Esophagus squamous epithelium (tissue), 5 donors: ENCODE measurements at places on chromosomes 2 and 18.

DNA sequence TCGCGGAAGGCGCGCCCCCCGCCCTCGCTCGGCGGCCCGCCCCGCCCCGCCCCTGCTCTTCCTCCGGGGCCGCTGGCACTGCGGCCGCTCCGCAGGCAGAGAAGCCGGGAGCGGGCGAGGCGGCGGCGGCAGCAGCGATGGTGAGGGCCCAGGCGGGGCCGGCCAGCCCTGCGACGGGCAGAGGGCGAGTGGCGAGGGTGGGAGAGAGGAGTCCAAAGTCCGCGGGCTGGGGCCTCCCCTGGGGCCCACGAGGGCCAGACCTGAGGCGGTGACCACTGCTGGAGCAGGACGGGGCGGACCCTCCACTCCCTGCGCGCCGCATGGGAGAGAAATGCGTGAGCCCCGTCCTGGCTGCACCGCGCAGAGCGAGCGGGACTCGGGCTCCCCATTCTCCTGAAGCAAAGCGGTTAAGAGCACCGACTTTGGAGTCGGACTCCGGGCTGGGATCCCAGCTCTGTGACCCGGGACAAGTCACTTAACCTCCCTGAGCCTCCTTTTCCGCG lies at the start of gene VAMP5:
Gene VAMP5 (plus strand): TSS at position 78 of the 503 bp plus-strand sequence. CDS start 60 bp downstream, at position 138.
- no peak for DNase-seq

DNA sequence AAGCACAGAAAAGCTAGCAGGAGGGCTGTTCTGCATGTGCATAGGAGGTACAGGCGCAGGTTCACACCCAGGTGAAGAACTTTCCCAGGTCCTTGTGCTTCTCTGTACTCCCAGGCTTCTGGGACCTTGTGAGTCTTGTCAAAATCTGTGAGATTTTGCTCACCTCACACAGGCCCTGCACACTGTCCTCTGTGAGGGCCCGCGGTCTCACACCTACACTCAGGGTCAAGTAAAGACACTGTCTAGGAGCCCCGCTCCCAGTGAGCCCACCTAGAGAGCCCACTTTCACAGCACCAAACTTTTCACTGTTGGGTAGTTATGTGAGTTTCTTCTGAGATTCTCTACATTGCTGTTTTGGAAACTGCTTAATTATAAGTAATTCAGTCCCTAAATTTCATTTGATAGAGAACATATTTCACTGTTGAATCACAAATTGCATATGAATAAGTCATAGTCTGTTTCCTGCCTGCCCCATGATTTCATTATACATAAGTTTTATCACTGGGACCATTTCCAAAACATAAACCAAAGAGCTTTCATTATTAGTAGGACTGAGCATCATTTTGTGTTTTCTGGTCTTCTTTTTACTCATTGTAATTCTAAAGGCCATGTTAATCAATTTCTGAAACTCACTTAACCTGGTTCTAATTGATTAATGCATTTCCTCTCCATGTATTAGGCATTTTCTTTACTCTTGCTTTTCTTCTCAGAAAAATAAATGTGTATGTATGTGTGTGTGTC lies 234.2 kb upstream of the SPOPL start:
- no peak for DNase-seq

DNA sequence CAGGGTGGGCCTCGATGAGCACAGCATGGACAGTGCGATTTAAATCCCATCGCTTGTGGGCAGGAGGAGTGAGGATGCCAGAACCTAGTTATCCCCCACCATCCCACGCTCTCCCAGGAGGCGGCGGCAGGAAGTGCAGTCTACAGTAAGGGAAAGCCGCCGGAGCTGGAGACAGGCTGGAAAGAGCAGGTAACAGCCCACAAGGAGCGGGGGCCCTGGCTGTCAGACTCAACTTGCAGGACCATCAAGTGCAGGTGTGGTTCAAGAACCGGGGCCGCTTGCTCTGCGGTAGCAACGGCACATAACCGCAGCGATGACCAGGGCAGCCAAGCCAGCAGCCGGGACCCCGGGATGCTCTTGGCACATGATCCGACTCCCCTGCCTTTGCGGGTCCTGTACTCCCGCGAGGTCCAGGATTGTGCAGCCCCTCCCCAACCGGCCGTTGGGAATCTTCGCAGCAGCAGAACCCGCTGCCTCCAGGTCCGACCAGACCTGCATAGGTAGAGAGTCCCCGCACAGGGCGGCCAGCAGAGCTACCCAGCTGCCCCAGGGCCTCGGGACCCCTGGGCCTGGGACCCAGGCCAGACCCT lies 82.1 kb downstream of the BIN1 start:
- no peak for DNase-seq

GRCh38 chr2:13686262-13686661 lies 946.3 kb upstream of the LRATD1 start:
- DNase-seq = no peak

DNA sequence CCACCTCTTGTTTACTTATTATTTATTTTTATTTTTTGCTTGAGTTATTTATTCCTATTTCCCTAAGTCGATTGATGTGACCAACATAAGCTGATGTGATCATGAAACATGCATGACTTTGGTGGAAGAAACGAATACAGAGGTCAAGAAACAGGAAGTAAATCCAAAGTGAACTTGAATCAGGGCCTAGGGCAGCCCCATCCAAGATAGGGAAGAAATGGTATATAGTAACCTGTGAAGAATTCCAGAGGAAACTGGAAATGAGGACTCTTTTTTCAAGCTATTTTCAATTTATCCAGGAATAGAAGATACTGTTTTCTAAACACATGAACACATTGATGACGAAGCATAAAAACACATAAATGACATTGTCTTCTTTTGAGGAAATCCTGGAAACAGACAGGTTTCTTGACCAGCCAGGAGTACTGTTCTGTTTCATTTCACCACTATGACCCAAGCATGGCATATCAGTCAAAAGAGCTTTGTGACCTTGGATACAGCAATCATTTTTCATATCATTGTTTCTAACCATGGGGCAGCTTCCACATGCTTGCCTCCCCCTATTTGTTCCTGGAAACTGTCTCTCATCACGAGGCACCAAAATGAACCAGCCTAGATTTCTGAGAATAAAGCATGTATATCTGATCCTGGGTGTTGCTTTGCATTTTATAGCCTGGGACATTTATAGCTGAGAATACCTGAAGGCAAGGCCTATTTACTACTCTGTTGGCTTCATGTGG lies 9.1 kb upstream of the LCLAT1 start:
- DNase-seq = no peak

DNA sequence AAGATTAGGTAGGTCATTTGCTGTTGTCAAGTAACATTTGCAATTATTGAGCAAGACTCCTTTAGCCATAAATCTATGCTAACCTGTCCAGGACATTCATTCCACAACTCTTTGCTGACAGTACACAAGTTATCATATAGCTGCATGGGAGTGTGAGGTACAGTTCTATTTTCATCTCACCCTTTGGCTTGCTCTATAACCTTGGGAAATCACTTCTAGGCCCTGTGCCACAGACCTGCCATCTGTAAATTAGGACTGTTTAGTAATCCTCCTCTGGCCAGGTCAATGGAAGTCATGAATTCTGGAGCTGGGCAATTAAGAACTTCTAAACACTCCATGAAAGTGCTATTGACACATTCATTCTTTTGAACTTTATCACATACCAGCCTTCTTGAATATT lies 34.6 kb upstream of the PAIP2B start:
- no peak for DNase-seq

DNA sequence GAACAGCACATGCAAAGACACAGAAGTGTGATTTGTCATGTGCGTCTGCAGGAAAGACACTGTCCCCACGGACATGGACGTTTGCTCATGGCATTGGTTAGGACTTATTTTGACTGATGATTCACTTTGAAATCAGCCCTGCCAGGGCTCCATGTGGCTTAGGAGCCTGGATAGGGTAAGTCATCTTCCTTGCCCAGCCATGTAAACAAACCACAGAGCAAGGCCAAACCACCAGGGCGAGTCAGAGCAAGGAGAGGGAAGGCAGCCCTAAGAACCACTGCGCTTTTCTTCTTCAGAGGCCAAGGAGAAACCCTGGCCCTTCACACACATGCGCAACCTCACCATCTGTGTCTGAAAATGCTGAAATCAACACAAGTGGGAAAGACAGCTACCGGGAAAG lies 88.8 kb downstream of the GFPT1 start:
- no peak for DNase-seq

- no peak for DNase-seq
These were observed 631.0 kb upstream of the NXPH2 start for GRCh38 chr2:139411236-139411635.

- DNase-seq = no peak
These were observed at the start of gene RAD51AP2 for GRCh38 chr2:17518212-17519154. TSS of gene RAD51AP2 (minus strand) at chr2:17518440. CDS start at chr2:17518415, 25 bp downstream.

- DNase-seq = no peak
These were observed 406.8 kb downstream of the THSD7B start for GRCh38 chr2:137172162-137172561.

GRCh38 chr2:162710287-162710890 lies 128.2 kb downstream of the KCNH7 start:
- no peak for DNase-seq

GRCh38 chr2:140498360-140498759 lies 1632.5 kb downstream of the LRP1B start:
- DNase-seq = no peak

DNA sequence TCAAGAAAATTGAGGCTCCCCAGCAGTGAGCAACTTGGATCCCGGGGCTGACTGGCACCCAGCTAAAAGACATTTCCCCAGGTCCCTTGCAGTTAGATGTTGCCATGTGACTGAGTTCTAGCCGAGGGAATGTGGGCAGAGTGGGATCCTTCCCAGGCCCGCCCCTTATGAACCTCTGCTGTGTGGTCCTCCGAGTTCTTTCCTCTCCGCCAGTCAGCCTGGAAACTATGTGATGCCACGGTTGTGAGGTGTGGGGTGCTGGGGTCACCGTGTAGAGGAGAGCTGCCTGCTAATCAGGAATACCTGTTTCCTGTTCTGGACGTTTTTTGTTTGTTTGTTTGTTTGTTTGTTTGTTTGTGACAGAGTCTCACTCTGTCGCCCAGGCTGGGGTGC lies 45.5 kb downstream of the TMEM37 start:
- no peak for DNase-seq

DNA sequence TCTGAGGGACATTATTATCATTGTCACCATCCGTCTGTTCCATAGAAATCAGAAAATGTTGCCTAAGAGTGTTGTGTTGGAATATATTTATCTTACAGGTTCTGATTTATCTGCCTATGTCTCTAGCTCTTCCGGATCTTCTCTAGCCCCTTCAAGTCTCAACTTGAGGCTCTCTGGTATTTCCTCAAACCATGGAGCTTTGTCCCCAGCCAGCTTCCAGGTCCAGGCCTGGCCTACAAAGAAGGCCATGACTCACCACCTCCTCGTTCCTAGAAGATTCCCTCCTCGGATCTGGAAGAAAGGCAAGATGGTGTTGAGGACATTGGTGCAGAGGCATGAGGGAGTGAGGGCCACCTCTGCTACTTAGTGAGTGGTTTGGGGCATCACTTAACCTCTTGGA lies 122.1 kb upstream of the TRIB2 start:
- no peak for DNase-seq

GRCh38 chr18:72542342-72542741 lies 1.8 kb downstream of the CBLN2 start:
- DNase-seq = no peak

- DNase-seq = no peak
These were observed 5.1 kb upstream of the MBD2 start for GRCh38 chr18:54229421-54230059.

DNA sequence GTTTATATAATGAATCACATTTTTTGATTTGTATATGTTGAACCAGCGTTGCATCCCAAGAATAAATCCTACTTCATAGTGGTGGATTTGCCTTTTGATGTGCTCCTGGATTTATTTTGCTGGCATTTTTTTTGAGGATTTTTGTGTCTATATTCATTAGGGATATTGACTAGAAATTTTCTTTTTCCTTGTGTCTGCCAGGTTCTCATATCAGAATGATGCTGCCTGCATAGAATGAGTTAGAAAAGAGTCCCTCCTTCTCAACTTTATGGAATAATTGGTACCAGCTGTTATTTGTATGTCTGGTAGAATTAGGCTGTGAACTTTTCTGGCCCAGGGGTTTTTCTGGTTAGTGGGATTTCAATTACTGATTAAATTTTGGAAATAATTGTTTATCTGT lies 457.4 kb upstream of the DSEL start:
- DNase-seq = no peak

- no peak for DNase-seq
These were observed 130.3 kb downstream of the MGAT5 start for GRCh38 chr2:134384131-134384530.

- DNase-seq = no peak
These were observed 121.0 kb upstream of the KYNU start for GRCh38 chr2:142756430-142756829.

DNA sequence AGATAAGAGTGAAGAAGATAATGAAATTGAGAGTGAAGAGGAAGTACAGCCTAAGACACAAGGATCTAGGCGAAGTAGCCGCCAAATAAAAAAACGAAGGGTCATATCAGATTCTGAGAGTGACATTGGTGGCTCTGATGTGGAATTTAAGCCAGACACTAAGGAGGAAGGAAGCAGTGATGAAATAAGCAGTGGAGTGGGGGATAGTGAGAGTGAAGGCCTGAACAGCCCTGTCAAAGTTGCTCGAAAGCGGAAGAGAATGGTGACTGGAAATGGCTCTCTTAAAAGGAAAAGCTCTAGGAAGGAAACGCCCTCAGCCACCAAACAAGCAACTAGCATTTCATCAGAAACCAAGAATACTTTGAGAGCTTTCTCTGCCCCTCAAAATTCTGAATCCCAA lies 15.7 kb downstream of the MSH6 start:
- DNase-seq = no peak

DNA sequence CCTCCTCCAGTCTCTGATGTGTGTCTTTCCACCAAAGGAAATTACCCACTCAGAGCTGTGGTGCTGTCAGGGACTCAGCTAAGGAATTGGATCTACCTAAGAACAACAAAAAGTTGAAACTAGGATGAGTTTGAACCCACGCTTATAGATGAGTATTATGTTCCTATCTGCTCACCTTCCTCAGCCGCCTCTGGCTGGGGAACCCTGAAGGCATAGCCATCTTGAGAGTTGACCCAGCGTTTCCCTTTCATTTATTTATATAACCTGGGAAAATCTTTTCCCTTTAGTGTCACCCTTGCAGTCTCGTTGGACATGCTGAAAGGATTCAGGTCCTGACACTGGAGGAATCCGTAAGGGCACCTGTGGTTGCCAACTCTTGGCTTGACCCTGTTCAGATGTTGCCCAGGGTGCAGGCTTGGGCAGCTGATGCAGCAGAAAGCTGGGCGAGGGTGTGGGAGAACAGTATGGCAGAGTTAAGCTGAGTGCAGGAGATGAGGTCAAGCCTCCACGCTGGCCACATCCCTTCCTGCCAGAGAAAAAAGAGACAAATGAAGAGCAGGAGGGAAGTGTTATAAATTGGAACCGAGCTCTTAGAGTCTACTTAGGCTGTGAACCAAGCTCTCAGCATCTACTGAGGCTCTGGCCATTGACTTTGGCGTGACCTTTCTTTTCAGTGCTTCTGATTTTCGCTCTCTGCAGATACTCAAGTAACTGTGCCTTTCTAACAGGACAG lies 1.9 kb downstream of the CDH20 start:
- DNase-seq = no peak

DNA sequence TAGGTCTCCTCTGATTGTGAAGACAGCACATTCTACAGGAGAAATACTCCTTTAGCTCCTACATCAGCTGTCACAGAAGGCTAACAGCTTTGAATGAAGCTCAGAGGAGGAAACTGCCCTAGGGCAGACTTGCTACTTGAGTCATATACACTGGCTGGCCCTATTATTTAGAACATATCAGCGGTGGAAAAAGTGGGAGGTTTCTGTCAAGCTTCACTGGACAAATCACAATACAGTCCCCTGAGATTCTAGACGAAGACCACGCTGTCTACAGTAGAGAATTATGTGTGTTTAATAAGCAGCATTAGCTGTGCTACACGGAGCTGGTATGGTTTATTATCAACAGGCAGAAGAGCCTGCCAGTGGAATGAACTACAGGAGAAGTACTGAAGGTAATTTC lies 230.9 kb upstream of the FSIP2 start:
- no peak for DNase-seq
